ENCODE measurements at places on chromosomes 11 and 22.

DNA sequence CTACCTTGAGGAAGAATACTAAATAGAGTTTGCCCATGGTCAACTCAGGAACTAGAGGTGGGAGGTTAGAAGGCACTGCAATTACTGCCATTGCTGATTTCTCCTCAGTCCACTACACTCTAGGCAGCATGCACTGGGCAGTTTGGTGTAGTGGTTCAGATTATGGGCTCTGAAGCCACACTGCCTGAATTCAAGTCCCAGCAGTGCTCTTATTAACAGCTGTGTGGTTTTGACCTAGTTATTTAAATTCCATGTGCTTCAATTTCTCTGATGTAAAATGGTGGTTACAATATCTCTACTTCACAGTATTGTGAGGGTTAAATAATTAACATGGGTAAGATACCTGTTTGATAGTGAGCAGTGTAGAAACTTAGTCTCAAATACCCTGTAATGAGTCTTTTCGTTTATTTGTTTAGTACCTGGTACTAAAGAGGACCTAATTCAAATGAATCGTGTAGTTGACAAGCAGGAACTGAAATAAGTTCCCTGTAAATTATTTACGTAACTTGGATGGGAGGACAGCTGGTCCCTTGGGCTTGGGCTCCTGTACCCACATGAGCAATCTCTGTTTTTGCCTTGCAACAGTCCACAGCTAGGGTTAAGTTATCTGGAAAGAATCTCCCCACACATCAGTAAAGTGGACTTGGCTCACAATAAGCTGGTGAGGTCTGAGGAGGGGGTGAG is 17.8 kb downstream of the PRR5L start:
- DNase-seq = no peak

- DNase-seq = no peak
Observed at GRCh38 chr22:50399751-50400331, 56.7 kb downstream of the PPP6R2 start.

DNA sequence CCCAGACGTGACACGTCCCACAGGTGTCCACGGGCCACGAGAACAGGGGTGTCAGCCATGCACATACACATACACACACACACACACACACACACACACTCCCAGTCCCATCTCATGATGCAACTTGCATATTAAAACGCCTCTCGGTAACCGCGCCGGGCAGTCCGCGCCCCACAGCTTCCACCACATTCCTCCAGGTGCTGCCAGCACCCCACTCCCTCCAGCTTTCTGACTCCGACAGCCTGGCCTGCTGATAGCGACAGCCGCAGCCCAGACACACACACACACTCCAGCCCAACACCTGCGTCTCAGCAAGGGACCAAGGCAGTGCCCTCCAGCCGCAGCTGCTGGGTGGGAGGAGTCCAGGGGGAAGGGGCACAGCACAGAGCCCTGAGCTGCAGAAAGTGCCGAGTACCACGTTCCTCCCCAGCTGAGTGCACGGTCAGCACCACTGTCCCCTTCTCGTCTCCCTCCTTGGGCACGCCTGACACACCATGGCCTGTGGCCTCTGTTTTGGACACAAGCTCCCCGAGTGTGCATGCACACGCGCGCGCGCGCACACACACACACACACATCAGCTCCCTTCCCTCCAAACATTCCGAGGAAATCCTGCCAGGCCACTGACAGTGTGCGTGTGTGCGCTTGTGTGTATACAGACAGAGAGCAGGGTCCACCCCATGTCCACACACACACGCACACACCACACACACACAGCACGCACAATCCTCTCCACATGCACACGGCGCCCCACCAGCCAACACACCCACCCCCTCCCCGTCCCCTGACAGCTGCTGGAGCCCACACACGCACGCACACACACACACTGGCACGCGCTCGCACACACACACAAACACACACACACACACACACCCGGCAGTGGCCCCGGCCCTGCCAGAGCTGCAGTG is 1.2 kb downstream of the ELFN2 start:
- DNase-seq = no peak

DNA sequence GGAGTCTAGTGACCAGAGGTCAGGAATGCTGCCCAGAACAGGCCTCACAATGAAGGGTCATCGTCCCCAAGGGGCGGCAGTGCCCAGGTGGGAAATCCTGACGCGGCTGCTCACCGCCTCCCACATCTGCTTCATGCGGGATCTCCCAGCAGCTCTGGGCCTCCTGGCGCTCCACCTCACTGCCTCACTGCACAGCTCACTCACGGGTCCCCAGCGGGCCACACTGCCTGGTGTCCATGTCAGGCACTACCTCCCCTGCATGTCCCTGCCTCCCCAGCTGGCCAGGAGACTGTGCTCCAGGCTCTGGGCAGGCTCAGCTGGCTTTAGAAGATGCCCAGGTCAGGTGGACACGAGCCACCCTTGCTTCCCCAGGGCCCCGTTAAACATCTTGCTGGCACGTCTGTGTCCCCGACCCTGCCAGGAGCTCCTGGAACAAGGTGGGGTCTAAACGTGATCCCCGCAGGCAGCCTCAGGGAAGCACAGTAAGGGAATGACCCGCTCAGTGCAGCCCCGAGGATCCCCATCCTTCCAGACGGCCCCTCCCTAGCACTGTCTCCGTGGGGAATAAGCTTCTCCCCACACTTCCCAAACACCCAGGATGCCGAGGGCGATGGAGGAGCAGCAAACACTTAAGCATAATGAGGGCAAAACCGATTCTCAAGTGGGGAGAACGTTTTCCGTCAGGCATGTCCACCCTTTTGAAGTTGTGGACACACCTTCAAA is 93.2 kb downstream of the TRMU start:
- DNase-seq = no peak

DNA sequence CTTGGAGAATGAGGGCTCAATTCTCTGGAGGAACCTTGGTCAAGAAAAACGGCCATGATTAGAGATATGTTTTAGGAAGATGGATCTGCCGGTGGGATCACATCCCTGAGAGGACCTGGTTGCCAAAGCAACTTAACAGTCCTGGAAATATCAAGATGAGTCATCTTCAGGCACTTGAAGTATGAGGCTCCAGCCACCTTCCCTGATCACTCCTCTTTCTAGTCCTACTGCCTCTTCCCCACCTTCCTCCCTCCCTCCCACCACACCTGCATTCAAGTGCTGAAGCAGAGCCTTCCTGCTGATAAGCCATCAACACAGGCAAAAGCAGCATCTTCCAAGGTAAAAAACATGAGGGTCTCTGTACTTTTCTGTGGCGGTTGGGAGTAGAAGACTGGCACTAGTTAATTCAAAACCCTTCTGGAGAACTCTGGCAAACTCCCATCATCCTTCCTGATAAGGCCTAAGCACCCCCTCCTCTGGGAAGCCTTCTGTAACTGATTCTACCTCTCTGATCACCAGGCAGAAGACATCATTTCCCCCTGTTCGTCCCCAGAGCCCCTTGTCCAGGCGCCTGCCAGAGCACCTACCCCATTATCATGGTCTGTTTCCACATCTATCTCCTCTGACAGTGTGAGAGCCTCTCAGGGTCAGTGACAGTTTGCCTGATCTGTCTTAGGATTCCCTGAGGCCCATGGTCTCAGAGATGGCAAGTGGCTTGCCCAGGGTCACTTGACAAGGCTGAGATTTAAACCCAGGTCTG is 79.8 kb downstream of the CLPB start:
- no peak for DNase-seq

- DNase-seq = peak; percentile 21
Observed at GRCh38 chr11:124195189-124195734, 12.1 kb downstream of the OR10D3 start.

DNA sequence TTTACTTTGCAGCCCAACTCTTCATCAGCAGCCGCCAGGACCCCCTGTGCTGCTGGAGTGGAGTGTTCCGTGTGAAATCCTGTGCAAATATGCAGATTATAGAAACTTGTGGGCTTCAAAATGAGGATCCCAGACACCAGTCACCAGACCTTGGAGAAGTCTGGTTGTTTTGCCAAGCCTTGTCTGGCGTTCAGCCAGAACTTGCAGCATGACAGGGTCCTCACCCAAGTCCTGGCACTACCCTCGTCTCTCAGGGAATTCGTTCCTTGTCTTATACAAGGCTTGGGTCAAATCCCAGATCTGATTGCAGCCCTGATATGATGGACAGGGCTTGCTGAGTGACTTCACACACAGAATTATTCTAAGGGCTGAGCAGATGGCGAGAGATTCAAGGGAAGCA is 18.9 kb downstream of the SHISAL1 start:
- no peak for DNase-seq

DNA sequence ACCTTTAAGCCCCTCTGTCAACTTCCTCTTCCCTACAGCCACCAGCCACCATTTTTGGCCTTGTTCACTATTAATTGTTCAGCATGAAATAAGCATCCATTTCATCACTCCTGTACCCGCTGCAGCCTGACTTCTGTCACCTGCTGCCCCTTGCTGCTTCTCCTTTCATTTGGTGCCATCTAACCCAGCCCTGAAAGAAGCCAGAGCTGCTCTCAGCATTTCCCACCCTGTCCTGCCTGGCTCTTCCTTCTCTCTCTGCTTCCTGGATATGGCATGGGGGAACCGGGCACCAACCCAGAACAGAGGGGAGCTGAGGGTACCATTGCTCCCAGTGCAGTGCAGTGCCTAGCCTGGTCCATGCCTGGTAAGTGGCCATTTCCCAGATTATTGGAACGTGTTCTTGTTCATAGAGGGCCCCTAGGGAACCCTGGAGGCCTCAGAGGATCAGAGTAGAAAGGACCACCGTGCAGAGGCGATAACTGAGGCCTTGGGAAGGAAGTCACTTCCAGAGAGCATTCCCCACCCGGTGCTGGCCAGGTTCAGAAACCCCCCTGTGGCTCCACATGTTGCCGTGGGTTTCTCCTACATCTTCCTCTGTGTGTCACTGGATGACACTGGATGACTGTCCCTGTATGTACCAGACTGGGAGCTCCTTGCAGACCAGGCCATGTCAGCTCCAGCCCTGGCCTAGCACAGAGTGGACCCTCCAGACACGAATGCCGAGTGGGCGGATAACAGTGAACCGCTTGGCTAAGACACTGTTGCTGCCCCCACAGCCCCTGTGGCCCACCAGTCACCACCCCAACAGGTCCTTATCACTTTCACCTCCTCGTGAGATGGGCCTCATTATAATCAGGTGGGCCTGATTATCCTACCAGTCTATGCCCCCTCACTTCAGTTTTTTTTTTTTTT is 4.7 kb downstream of the YDJC start:
- no peak for DNase-seq

GRCh38 chr11:64970731-64971151 is 1.2 kb downstream of the MAJIN start:
- no peak for DNase-seq

- no peak for DNase-seq
Observed at GRCh38 chr11:1300569-1301187, 8.8 kb downstream of the TOLLIP start.

- no peak for DNase-seq
Observed at GRCh38 chr11:21814169-21814568, 378.7 kb upstream of the ANO5 start.

DNA sequence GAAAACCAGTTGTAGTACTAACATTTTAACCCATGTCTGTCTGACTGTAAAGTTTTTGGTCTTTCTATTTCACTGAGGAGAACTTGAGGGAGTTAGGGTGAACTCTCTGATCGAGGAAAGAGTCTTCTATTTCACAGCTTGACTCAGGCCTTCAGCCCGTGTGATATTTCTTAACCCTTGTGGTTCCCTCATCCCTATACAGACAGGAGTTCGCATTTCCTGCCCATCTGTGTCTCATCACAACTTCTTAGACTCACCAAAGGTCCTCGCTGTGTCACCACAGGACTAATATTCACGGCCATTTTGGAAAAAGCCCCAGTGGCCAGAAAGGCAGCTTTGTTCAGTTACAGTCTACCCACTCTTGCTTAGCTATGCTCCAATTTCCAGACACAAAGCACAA is 172.8 kb downstream of the FAM181B start:
- no peak for DNase-seq

DNA sequence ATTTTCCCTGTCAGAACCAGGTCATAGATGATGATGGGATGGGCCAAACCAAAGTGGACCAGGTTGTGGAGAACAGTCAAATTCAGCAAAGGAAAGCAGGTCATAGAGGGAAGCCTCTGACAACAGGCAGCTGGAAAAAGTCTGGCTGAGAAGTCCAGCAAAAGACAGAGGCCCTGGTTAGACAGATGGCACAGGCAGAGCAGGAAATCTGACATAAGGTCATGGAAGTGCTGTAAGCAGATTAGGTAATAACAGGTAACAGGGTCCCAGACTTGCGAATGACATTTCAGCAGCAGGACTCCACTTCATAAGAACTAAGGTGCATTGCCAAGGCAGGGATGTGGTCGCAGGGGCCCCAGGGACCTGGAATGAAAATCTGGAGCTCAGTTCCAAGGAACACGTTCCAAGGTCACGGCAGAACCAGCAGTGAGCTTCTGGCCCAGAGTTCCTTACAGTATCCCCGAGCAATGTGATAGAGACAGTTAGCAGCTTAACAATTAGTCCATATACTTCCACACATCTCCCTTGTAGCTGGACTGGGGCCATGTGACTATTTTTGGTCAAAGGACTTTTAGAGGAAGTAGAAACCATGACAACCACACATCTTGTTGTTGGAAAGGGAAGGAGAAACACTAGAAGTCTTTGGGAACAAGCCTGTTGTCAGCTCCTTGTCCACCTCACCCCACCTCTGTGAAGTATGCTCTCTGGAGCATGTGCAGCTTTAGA is 75.4 kb downstream of the ME3 start:
- peak; percentile 3 for DNase-seq

GRCh38 chr22:35197071-35197470 is 60.2 kb upstream of the HMGXB4 start:
- no peak for DNase-seq

- no peak for DNase-seq
Observed at GRCh38 chr11:114263513-114264170, 32.6 kb upstream of the NNMT start.

GRCh38 chr11:129307162-129307561 is 68.5 kb upstream of the BARX2 start:
- no peak for DNase-seq

GRCh38 chr22:46534901-46535630 is 2.4 kb downstream of the CELSR1 start:
- no peak for DNase-seq

DNA sequence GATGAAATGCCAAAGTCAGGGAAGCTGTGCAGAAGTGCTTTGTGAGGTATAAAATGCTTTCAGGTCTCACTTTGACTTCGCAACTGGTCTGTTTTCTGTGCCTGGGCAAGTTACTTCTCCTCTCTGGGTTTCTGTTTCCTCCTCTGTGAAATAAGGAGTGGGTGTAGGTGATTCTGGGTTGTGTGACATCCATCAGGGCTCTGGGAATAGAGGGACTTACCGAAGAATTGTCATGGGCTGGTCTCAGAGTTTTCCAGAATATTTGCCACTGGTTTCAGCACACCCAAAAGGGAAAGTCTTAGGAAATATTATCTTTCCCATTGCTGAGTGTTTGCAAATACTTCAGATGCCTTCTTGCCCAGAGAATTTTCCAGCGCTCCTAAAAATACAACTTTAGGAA is 118.4 kb downstream of the KIAA1671 start:
- no peak for DNase-seq

GRCh38 chr22:19146215-19146968 is 1.9 kb upstream of the ESS2 start:
- DNase-seq = no peak

- no peak for DNase-seq
Observed at GRCh38 chr11:102553835-102554282, 23.3 kb upstream of the MMP7 start.

Measured in NCI-H774 (cell line).